ENCODE measurements at places on chromosomes 12 and 14.

DNA sequence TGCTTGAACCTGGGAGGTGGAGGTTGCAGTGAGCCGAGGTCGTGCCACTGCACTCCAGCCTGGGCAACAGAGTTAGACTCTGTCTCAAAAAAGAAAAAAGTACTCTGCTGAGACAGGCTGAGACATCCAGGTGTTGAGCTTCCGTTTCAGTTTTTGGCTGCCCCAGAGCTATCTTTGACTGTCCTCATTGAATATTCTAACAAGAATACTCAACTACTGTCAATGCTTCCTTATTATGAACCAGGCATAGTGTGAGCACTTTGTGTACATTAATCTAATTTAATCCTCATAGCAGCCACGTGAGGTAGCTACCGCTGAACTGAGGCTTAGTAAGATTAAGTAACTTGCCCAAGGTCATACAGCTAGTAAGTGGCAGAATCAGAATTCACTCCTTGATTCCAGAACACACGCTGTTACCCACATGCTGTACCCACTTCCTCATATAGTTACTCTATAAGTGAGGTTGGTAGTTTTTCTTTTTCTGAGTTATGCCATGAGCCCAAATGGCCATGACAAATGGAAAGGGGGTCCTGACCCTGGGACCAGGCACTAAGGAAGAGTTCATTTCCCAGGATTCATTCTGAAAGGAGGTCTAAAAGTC is 11.3 kb downstream of the ALDH1L2 start:
- H3K27ac ChIP-seq, result no peak overlapping the region
- H3K27me3 ChIP-seq, result no peaks in the 10 kb centered on the region
- H3K36me3 ChIP-seq, result no peaks in the 10 kb centered on the region
- no peak overlapping the region for H3K4me3 ChIP-seq
- no peak for DNase-seq
- H3K4me1 ChIP-seq, result no peaks in the 10 kb centered on the region

GRCh38 chr12:119742700-119743099 is 74.8 kb downstream of the PRKAB1 start:
- DNase-seq, result no peak
- no peak overlapping the region for H3K27ac ChIP-seq
- no peaks in the 10 kb centered on the region for H3K4me1 ChIP-seq

GRCh38 chr12:109947521-109947920 is 47.4 kb downstream of the TCHP start:
- no peak overlapping the region for H3K4me3 ChIP-seq
- no peak for DNase-seq
- H3K27ac ChIP-seq, result no peak overlapping the region
- H3K4me1 ChIP-seq, result no peaks in the 10 kb centered on the region
- H3K36me3 ChIP-seq, result peaks cover 18% of the 10 kb centered on the region
- H3K27me3 ChIP-seq, result no peaks in the 10 kb centered on the region

GRCh38 chr12:106187155-106187789 is 48.5 kb upstream of the NUAK1 start:
- no peaks in the 10 kb centered on the region for H3K27me3 ChIP-seq
- peaks cover 4% of the 10 kb centered on the region for H3K4me1 ChIP-seq
- DNase-seq, result no peak
- no peak overlapping the region for H3K27ac ChIP-seq
- H3K4me3 ChIP-seq, result no peak overlapping the region

DNA sequence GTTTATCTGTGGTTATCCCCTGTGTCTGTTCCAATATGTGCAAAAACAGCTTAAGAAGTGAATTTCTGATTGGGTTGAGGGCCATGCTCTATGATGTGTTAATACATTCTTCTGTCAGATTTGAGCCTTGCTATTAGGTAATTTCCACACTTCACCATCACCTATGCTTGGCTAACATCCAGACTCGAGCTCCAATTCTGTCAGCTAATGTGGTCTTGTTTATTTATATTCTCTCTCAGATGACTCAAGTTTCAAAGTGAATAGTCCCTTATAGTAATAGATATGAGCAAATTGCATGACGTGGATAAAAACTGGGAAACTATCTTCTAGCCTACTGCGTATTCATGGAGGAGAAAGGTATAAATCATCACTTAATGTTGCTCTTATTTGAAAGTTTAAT is 451.3 kb downstream of the SNAPC1 start:
- no peaks in the 10 kb centered on the region for H3K36me3 ChIP-seq
- no peaks in the 10 kb centered on the region for H3K4me1 ChIP-seq
- H3K4me3 ChIP-seq, result no peak overlapping the region
- no peaks in the 10 kb centered on the region for H3K27me3 ChIP-seq

All from trophoblast cell (in vitro differentiated cells and primary cell).